ENCODE measurements at places on chromosomes 2 and 18.

GRCh38 chr2:206189691-206190090 is 30.0 kb downstream of the EEF1B2 start:
- DNase-seq: no peak

- DNase-seq: no peak
Observed at GRCh38 chr2:136124805-136125204, 6.9 kb upstream of the CXCR4 start.

DNA sequence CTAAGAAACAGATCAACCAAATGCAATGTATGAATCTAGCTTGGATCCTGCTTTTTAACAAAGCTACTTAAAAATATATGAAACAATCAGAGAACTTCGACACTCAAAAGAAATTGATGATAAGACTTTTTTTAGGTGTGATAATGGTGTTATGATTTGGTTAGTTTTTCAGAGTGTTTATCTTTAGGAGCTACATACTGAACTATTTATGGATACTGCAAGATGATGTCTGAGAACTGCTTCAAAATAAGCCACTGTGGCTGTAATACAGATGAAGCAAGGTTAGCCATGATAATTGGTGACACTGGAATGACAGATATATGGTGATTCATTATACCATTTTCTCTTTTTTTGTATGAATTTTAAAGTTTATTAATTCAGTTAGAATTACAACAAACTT is 14.2 kb downstream of the SLC25A12 start:
- no peak for DNase-seq

GRCh38 chr2:198968545-198968944 is 489.2 kb downstream of the SATB2 start:
- DNase-seq: no peak

- peak; percentile 36 for DNase-seq
Observed at GRCh38 chr2:8408560-8409460, 273.0 kb upstream of the ID2 start.

DNA sequence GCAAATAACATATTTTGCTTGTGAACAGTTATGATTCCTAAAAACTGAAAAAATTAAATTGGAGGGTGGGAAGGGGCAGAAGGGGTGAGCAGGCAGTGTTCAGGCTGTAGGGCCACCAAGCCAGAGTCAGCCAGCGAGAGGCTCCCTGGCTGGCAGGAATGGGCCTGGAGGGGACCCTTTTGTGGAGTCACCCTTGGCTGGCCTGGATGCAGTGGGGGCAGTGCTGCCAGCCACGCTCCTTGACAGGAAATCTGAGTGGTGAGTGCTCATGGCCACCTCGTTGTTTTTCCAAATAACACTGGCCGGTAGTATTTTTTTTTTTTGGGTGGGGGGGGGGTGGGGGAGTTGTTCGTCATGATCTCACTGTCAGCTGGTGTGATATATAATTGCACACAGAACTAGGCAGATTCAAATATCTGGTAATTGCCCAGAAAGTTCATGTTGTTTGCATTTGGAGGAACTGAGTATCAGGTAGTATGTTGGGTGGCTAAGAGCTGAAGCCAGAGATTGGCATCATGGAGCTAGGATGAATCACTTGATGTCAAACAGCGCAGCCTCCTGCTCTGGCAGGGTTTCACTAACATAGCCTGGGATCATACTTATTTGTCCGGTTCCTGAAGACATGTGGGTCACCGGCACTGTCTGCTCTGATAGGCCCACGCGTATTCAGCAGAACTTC is 160.0 kb downstream of the PTGR3 start:
- no peak for DNase-seq

DNA sequence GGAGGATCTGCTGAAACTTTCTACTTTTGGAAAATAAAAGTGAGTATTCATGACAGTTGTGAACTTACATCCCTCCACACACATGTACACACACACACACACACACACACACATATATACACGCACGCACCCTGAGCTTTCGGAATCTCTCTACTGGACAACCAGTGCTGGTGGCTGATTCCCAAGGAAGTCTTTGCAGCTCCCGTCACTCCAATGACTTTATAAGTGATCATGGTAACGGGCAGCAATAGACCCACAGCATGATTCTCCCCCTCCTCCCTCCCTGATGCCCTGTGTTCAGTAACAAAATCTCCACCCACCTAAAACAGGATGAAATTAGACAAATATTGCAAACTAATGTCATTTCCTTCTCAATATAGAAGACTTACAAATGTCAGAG is 364.9 kb downstream of the IRS1 start:
- DNase-seq: no peak

DNA sequence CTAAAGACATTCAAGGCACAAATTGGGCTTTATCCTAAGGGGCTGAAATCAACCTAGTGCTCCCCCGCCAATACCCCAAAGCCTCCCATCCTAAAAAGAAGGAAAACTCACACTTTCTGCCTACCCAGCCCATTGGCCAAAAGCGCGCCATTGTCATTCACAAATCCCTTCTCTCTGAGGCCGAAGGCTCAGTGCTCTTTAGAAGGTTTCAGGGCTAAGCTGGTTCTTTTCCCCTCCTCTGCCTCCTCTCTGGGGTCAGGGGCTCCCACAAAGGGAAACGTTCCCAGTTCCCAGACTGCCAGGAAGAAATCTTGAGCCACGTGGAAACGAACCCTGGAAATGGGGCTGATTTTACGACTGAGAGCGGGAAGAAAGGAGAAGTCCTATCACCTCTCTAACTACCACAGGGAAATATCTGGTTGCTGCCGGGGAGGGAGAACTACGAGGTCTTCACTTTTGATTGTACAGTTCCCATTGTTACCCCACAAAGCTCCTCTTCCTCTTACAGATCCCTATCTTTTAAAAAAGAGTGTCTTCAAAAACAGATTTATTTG is 1.7 kb upstream of the SKOR2 start:
- no peak for DNase-seq

DNA sequence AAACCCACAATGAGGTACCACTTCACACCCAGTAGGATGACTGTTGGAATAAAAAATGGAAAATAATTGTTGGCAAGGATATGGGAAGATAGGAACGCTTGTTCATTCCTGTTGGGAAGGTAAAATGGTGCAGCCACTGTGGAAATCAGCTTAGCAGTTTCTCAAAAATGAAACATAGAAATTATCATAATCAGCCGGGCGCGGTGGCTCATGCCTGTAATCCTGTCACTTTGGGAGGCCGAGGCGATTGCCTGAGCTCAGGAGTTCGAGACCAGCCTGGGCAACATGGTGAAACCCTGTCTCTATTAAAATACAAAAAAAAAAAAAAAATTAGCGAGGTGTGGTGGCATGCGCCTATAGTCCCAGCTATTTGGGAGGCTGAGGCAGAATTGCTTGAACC is 23.4 kb downstream of the AMER3 start:
- DNase-seq: no peak

Data from activated naive CD4-positive, alpha-beta T cell treated with anti-CD3 and anti-CD28 coated beads, Interleukin-2, amount 10 ng/mL, durations not matched to agents 7 days and 5 days (primary cell).